ENCODE measurements at places on chromosomes 12 and 14.

DNA sequence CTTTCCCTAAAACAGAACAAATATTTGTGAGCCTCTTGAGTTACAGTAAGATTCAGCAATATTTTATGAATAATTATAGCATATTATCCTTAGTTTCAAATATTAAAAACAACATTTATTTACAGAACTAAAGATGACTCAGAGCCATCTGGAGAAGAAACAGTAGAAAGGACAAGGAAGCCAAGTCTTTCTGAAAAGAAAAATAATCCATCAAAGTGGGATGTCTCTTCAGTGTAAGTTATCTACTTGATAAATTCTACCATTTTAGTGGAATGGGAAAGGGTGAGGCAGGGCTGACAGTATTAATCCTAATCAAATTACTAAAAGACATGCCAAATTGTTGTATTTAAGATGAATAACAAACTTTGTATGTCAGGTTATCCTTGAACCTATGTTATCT, 88.1 kb downstream of the DNAI7 start:
- DNase-seq: no peak

DNA sequence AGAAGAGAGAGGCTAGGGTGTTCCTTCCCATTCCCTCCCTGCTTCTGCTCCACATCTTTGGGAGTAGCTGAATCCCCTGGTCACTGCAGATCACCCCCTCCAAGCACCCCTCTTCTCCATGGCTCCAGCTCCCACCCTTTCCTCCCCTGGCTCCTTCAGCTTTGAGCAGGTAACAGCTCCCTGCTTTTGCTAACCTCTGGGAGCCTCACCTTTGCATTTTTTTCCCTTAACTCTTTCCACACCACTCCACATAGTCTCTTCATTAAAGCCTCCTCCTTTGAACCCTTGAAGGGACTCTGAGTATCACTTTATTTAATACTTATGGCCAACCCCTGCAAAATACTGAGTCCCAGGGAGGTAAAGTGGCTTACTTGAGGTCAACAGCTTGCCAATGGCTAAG, 25.7 kb upstream of the SERPINA6 start:
- no peak for DNase-seq

- DNase-seq: peak; percentile 46
Observed at GRCh38 chr12:121537814-121538698, 42.8 kb downstream of the KDM2B start.

DNA sequence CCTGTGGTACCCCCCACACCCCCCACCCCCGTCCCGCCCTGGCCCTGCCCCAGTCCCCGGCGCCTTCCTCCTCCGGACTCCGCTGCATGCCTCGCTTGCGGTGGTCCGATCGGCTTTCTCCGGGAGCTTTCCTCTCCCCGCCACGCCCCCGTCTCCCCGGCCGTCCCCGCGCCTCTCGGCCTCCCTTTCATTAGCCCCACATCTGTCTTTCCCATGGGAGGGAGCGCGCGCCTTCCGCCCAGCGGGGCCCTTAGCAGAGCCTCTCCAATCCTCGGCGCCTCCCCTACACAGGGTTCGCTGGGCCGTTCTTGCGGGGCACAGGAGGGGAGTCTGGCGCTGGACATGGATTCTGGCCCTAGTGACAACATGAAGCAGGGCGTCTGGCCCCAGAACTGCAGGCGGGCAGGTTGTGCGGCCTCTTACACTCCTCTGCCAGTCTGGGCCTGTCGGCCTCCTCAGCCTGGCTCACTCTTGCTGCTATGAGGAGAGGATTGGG, 1.5 kb upstream of the EFS start:
- DNase-seq: no peak

- no peak for DNase-seq
Observed at GRCh38 chr14:99597911-99598600, 6.0 kb downstream of the CCDC85C start.

GRCh38 chr14:51147183-51147582, 52.3 kb upstream of the TRIM9 start:
- no peak for DNase-seq

- no peak for DNase-seq
Observed at GRCh38 chr14:77065851-77066577, 32.0 kb upstream of the CIPC start.

DNA sequence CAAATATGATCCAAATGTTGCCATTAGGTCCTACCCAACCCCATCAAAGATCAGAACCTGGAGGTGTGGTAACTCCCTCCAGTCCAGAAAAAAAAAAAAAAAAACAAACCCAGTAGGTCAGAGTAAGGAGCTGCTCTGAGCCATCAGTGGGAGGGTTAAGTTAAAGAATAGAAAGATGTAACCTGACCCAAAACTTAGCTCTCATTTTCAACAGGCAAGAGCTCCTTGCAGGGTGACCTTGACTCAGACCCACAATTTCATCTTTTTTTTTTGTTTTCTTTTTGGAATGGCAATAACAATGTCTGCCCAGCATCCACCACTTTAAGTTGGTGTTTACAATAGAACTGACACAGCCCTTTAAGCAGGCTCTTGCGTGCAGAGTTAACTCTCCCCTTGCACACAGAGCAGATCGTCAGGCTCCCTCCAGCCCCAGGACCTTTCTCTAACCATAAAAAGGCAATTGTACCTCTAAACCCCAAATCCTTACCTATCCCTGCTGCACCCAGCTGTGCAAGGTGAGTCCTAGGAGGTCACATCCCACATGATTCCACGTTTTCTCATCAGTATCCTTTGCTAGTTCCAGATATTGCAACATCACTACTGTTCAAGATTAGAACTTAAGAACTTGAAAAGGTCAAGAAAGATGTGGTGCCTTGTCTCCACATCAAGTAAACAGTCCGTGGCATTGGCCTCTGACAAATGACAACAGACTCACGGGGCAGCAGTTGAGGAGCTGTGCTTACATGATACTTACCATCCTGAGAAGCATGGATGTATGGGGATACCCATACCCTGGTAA, 178.6 kb upstream of the EEA1 start:
- DNase-seq: no peak

DNA sequence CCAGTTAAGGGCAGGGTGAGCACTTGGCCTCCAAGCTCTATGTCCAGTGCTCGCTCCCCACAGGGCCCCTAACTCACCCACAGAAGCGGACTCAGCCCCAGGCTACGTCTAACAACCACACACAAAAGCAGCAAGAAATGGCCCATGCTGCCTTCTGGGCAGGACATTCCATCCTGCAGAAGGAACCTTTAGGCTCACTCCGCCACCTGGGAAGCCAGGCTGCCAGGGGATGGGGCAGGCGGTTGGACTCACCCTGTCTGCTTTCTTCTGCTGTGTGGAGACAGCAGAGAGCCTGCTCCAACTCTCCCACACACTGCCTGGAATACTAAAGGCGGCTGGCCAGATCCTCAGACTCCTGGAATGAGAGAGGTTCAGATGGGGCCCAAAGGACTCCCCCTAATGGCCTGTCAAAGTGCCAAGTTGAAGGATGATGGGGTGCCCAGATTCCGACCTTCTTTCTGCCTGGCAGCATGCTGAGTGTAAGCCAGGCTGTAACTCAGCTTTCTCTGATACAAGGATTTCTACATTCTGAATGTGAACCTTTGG, 27.7 kb upstream of the BLTP3B start:
- no peak for DNase-seq

DNA sequence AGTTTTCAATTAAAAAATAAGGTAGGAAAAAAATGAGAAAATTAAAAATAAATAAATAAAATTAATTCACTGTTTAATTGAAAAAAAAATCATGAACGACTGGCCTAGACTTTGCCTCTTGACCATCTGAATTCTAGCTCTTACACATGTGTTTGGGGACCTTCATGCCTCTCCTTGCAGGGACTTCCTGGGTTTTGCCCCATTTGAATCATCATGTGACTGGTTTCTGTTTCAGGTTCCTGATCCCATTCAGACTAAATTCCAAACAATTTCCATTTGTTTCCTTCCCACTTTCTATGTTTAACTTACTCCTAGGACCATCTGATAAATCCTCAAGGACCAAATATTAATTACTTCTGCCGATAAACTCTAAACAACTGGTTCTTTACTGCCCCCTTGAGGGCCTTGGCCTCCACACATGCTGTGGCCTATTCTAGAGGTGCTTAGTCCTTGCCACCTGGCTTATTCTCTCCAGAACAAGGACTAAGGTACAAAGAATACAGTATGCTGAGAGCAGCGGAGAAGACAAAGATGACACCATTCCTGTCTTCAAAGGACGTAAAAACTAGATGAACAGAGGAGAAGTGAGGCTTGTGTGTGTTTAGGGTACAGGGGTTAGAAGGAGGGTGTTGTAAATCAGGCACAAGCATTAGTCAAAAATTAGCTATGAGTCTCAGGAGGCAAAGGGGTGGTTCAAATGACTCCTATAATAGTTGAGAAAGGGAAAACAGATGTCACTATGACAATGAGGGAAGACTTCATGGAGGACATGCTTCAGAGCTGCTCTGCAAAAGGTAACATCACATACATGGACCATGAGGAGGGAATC, 125.8 kb upstream of the AVPR1A start:
- no peak for DNase-seq

DNA sequence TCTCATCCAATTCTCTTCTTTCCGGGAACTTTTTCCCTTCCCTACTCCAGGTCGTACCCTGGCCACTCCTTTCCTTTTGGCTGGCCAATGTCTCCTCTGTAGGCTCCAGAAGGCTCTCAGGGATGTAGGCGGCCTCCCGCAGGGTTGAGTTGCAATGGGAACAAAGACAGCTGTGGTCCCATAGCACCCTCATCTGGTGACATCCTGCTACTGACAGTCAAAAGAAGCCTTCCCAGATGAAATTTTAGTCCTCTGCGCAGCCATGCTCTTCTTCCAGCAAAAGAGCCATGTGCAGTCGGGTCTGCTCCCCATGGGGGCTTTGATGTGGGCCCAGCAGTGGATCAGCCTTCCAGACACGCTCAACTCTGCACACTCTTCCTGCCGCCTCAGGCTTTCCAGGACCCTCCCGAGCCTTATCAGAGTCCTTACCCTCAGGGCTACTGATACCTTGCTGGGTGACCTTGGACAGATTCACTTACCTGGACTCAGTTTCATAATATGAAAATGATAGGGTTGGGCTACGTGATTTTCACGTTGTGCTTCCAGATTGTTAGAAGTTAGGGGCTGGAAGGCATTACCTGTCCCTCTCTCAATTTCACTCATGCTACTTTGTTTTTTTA, 5.5 kb upstream of the CELA1 start:
- DNase-seq: peak; percentile 64

- no peak for DNase-seq
Observed at GRCh38 chr12:34021071-34021470, 1.2 kb upstream of the ALG10 start.

- DNase-seq: no peak
Observed at GRCh38 chr12:97503073-97503855, 40.7 kb downstream of the RMST start.

Measured in CD4-positive, alpha-beta T cell treated with Interleukin-10 for 1 hour (primary cell).